Epithelial cell of esophagus (primary cell): ENCODE measurements at places on chromosomes 5 and 9.
A peak's percentile ranks its signal among the peaks of the same experiment; 100 is the strongest.

DNA sequence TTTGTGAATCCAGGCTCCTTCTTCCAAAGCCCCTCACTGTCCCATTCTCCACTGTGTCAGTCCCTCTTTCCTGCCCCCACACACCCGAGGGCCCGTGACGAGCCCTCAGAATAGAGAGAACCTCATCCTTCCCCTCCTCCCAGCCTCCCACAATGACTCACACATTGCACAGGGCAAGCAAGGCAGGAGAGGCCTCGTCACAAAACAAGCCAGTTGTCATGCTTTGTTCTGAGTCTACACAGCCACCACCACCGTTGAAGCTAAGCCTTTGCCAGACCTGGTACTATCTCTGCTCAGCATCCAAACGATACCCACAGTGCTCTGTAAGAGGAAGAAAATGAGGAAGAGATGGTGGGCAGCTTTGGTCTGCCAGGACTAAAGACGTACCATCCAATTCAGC lies 142.2 kb upstream of the ZNF366 start:
- DNase-seq: peak; percentile 60

- DNase-seq: peak; percentile 97
These were observed 30.2 kb upstream of the DUSP1 start for GRCh38 chr5:172801179-172801671.

- no peak for DNase-seq
These were observed 10.4 kb downstream of the NR6A1 start for GRCh38 chr9:124760719-124761118.

DNA sequence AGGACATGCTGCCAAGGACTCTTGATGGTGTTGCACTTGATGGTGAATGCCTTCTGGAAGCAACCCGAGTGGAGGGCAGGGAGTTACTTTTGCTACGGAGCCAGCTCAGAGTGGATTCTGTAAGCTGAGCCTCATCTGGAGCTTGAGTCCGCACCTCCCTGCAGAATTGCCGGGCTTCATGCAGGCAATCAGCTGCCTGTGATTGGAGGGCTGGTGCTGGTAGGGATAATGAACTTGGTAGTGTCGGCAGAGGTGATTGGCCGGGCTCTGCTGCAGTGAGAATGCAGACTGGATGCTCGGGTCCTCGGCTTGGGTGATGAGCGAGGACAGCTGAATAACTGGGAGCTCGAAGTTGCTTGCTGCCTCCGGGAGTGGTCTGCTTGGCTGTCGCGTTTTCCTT lies 23.1 kb downstream of the SLC25A25 start:
- peak; percentile 45 for DNase-seq

GRCh38 chr9:128438343-128439109 lies 17.3 kb upstream of the ODF2 start:
- DNase-seq: peak; percentile 70

- DNase-seq: no peak
These were observed 161.3 kb downstream of the RMI1 start for GRCh38 chr9:84141741-84142370.

DNA sequence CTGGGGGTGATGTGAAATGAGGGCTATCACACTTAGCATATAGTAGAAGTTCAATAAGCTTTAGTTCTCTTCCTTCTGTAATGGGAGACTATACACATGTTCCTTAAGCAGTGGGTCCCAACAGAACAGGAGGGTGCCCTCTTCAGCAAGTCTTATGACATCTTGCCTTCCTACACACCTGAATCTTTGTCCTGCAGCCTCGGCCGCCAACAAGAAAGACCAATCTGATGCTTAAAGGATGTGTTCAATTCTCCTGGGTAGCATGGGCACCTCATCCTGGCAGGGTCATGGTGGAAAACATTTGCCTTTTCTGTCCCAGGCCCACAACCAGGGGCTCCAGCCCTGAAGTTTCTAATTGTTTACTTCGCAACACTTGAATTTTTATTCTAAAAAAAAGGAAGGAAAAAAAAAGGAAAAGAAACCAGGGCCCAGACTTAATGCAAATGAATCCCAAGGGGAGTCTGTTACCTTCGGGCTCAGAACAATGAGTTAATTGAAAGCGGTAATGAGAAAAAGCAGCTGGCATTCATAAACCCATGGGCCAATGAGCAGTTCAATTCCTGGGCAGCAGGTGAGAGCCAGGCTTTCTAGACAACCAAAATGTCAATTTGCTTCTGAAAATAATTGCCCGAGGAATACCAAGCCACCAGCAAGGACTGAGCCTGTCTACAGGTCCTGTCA lies 26.2 kb upstream of the SMAD5 start:
- no peak for DNase-seq

GRCh38 chr9:126919193-126919592 lies 4.6 kb downstream of the RALGPS1 start:
- no peak for DNase-seq

- DNase-seq: no peak
These were observed 1154.7 kb downstream of the DTWD2 start for GRCh38 chr5:117833691-117834090.

DNA sequence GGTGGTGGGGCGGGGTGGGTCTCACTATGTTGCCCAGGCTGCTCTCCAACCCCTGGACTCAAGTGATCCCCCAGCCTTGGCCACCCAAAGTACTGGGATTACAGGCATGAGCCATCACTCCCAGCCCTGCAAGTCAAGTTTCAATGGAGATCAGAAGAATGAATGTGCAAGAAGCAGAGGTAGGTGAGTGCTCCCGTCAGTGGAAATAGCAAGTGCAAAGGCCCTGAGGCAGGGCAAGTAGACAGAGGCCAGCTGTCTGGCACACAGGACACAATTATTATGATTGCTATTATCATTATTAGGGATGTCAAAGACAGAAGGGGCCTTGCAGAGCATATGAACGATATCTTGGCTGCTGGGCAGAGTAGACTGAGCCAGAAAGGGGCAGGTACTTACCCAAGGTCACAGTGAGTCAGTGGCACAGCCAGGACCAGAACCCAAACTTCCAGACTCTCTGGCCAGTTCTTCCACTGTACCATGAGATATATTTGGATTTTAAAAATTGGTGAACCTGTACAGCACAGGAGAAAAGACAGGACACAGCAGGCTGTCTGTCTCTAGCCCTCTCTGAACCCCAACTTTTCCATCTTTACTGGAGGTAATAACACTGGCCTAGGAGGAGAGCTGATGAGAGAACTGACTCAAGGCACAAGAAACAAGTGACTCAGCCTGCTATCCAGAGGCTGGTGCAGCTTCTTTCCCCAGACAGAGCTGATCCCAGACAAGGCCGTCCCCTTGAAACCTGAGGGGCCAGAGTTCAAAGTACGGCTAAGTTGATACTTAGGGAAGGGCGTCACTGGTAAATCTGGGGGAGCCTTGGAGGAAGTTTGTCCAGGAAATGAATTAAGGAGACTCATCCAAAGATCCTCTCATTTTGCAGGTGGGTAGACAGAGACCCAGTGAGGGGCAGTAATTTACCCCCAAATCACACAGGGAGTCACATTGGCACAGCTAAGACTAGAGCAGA lies 1.4 kb downstream of the HDHD3 start:
- peak; percentile 47 for DNase-seq

GRCh38 chr5:64184832-64185231 lies 19.2 kb downstream of the RNF180 start:
- no peak for DNase-seq

GRCh38 chr5:54103871-54104270 lies 206.5 kb downstream of the ARL15 start:
- no peak for DNase-seq
